ENCODE measurements at places on chromosomes 13 and 19.

DNA sequence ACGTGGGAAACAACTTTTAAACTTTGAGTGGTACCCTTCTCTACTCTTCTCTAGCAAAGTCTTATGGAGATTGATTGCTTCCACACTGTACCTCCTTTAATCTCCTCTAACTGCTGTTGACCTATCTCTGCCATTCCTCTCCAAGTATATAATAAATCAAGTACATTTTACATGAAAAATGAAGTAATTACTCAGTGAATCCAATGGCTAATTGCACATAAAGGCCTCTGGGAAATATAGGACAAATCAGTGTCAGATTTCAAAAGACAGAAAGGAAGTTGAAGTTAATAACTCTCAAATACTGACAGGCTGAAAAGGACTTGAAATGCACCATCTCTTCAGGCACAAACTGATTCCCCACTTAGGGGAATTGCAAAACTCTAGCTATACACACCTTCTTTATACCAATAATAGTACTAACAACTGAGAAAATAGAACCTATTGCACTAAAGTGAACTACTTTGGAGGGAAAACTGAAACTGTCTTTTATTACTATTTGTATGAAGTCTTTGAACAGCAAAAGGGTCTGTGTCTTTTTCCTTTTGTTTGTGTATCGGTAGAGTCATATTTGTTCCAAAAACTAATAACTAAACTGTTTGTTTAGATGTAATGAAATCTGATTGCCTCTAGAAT is 701.1 kb downstream of the PCDH9 start:
- DNase-seq = no peak

DNA sequence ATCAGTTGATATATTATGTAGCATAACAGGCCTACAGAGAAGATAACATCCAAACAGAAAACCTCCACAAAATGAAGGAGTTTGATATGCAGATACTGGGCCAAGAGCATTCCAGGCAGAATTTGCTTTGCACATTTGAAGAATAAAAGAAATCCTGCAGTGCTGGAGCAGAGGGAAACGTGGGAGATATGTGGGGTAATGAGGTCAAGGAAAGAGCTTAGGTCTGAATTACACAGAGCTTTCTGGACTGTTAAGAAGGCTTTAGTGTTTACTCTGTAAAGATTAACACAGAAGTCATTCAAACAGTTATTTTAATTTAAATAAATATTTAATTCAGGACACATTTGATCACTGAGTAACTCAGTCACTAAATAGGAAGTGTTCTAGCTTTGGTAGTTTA is 692.7 kb downstream of the PCDH9 start:
- no peak for DNase-seq

DNA sequence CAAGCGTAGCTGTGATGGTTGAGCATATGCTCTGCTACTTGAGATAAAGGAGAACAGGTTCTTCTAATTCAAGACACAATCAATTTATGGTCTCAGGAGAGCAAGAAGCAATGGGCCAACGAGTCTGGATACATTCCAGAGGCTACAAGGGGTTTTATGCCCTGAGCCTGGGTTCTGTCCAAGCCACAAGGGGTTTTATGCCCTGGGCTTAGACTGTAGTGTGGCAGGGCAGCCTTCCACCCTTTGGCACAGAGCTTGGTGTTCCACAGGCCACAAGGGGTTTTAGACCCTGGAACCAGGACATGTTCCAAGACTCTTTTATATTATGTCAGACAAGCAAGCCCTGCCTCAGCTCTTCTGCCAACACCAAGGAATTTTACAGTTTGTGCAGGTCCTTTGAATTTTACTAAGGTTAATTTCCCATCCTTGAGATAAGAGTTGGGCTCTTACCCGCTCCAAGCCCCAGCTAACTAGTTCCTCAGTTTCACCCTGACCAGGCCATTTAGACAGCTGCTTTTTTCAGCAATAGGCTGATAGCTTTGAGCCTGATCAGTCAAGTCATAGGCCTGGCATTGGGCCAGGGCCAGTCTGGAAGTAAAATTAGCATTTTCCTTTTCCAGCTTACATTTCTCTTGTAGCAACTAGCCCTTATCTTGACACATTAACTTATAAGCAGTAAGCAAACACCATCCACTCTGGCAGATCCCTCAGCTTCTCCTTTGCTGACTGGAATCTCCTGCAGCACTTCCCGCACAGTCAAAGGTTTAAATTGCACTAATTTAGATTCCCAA is 95.0 kb downstream of the ZNF737 start:
- no peak for DNase-seq

GRCh38 chr19:307111-307531 is 15.9 kb upstream of the PLPP2 start:
- no peak for DNase-seq

DNA sequence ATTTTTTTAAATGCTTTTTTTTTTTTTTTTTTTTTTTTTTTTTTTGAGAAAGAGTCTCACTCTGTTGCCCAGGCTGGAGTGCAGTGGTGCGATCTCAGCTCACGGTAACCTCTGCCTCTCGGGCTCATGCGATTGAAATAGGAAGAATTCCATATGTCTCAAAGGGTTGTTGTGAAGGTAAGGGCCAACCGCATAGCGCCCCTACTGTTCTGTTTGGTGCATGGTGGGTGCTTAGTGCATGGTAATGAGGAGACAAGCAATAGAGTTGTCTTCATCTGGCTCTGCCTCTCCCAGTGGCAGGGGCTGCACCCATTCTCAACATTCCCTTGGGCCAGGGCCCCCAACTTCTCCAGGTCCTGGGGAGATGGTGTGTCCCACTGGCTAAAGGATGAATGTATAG is 68.7 kb downstream of the RASL11A start:
- peak; percentile 32 for DNase-seq

- no peak for DNase-seq
Observed at GRCh38 chr13:49441846-49442245, 2.0 kb downstream of the CAB39L start.

DNA sequence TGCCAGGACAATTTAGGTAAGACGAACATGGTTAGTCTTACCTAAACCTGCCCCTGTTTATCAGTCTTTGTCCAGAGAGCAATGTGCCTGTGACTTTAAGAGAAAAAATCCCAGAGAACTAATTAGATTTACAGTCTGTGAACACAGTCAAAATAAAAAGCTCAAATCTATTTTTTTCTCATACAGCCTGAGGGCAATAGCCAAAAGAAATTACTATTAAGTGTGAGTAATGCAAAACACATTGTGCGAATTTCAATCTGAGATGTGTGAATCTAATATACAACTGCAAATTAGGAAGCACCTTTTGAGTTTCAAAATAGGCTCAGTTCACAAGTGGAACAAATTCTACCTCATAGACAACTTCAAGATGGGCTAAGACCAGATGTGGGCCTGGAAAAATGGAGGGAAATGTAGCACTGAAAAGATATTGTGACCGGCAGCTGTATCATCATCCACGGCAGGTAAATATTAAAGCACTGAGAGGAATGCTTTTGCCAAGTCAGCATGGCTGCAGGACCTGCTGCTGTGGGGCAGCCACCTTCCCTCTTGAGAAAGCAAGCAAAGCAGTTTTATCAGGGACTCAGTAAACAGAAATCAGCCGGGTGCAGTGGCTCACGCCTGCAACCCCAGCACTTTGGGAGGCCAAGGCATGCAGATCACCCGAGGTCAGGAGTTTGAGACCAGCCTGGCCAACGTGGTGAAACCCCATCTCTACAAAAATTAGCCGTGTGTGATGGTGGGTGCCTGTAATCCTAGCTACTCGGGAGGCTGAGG is 114.8 kb downstream of the KATNAL1 start:
- no peak for DNase-seq

DNA sequence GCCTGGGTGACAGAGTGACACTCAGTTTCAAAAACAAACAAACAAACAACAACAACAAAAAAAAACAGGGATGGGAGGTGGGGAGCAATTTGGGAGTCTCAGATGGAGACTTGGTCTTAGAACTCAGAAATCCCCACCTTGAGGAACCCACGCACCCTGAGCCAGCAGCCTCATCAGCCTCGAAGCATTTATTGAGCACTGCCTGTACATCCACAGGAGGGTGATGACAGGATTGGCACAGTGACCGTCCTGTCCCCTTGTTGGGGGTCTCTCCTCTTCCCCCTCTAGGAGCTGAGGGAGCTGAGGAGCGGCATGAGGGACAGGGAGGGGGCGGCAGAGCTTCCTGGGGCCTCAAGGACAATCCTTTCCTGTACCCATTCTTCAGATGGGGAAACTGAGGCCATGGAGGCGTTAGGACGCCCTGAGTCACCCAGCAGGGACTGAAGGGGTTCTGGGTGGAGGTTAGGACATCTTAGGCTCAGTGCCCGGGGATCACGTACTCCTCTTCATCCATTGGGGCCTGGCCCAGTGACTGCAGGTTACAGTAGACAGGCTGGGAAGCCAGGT is 5.6 kb downstream of the GDF15 start:
- no peak for DNase-seq

GRCh38 chr13:41222259-41222852 is 28.0 kb upstream of the KBTBD7 start:
- peak; percentile 50 for DNase-seq

GRCh38 chr13:103178986-103179943 is 113.0 kb upstream of the SLC10A2 start:
- no peak for DNase-seq

DNA sequence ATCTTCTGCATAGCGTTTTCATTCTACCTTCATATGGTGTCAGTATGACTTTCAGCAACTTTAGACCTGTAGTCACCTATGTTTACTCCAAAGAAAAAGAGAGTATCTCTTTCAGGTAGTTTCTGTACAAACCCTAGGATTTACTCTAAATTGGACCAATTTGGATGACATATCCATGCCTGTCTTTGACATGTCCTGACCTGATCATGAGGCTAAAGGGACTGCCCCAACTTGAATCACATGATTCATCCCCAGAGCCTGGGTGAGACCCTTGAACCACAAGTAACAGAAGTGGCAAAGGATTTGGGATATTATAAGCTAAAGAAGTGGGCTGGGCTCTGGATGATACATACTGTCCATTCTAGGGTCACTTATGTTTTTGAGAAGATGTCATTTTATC is 124.5 kb upstream of the CSNK1A1L start:
- no peak for DNase-seq

GRCh38 chr13:30744056-30744680 is 8.8 kb downstream of the ALOX5AP start:
- DNase-seq = peak; percentile 86

DNA sequence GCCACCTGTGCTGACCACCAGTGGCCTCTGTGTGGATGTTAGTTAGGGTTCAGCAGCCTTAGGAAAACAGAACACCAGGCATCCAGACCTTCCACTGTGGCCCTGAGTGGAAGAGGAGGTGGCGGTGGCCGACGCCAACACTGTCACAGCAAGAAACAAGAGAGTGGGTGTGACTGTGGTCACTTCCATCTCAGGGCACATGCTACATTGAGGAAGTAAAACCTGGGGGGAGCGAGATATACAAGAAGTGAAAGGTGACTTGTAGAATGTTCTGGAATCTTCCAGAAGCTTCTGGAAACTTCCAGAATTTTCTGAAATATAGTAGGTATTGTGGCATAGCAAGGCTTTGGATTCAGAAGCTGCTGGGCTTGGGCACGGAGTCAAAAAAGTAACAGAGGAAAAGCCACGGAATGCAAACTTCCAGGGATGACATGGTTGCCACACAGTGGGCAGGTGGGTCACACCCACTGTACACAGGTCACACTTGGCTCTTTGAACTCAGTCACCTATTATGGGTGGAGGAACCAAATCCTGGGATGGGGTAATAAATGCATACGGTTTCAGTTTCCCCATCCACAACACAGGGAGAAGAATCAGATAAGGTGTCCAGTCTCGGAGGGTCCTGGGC is 24.3 kb downstream of the GNG7 start:
- no peak for DNase-seq

GRCh38 chr13:27569405-27569804 is 50.9 kb downstream of the LNX2 start:
- no peak for DNase-seq

- no peak for DNase-seq
Observed at GRCh38 chr19:39382991-39383828, 7.7 kb downstream of the PAF1 start.

DNA sequence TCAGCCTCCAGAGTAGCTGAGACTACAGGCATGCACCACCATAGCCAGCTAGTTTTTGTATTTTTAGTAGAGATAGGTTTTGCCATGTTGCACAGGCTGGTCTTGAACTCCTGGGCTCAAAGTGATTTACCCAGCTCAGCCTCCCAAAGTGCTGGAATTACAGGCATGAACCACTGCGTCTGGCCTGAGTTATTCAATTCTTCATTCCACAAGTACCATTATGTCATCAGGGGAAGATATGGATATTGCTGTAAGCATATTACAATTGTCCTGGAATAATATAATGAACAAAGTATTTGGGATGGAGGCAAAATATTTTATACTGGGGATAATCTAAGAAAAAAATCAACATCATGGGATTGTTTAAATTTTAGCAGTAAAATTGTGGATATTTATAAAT is 646.0 kb upstream of the SLITRK6 start:
- DNase-seq = no peak

GRCh38 chr13:73340069-73340468 is 281.3 kb downstream of the KLF5 start:
- no peak for DNase-seq

GRCh38 chr19:51022526-51022925 is 3.0 kb upstream of the KLK10 start:
- DNase-seq = no peak

DNA sequence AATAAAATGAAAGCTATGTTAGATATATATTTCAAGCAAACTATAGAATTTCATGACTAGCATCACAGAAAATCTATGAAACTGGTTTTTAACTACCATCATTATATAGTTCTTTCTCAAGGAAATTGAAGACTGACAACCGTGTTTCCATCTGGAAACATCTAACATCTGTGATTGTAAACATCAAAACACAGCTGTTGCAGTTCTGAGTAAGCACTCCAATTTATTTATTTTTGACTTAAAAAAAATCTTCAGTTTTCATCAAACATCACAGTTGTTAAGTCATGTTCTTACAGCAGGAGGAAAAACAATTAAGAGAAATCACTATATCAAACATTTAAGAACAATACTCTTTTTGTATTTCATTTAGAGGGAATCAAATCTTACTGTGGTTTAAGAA is 1653.0 kb upstream of the MIR17HG start:
- DNase-seq = no peak

- no peak for DNase-seq
Observed at GRCh38 chr13:102261809-102262208, 140.0 kb downstream of the FGF14 start.

DNA sequence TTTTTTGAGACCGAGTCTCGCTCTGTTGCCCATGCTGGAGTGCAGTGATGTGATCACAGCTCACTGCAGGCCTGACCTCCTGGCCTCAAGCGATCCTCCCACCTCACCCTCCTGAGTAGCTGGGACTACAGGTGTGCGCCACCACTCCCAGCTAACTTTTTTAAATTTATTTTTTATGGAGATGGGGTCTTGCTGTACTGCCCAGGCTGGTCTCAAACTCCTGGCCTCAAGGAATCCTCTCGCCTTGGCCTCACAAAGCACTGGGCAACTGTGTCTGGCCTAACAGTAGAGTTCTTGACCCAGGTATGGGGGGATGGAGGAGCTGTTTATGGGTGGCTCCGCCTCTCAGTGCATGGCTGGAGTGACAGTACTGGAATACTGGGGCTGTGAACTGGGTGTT is 59.6 kb downstream of the SMARCA4 start:
- DNase-seq = no peak
